Cortex of kidney (tissue), 1 donor: ENCODE measurements at places on chromosomes 11 and 22.

DNA sequence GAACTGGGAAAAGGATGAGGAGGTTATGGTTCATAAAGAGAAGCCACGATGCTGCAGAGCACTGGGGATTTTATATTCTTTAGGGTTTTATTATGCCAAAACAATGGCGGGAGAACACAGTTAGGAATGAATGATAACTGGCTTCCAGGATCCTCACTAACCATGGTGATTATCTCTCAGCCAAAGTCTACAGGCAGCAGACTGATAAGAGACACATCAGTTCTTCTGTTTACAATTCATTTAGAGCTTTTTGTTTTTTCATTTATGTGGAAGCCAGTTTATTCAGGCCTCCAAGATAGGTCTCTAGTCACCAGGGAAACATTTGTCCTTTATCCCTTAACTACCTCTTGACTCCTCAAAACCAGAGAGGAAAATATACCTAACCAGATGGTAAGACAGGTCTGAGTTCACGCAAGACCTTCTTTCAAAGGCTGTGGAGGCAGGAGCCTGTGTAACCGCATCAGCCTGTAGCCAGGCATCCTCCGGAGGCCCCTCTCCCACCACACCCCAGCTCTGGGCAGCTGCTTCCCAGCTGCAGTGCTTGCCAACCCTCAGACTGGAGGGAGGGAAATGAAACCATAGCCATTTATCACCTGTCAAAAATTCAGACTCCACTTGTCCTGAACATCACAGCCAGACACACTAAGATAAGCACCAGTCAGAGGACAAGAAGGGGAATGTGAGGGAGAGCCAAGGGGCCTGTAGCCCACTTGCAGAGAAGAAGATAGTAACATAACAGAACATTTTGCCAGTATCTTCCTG lies 57.2 kb upstream of the FAM181B start:
- no peak for DNase-seq

- DNase-seq: no peak
These were observed 28.8 kb upstream of the EXPH5 start for GRCh38 chr11:108622341-108622740.

GRCh38 chr22:49205483-49205800 lies 622.2 kb downstream of the BRD1 start:
- no peak for DNase-seq

DNA sequence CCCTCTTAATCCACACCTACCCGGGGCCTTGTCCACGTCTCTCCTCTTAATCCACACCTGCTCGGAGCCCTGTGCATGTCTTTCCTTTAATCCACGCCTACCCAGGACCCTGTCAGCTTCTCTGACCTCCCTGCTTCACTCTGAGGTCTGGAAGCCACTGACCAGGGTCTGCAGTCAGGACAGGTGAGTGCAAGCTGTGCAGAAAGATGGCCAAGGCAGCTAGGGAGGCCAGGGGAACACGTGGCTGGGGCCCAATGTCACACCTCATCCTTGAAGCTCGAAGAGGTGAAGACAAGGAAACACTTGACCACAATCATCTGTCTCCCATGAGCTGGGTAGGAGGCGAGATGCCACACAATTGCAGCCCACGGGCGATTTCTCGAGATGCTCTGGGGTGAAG lies 1516.9 kb downstream of the BRD1 start:
- DNase-seq: no peak

DNA sequence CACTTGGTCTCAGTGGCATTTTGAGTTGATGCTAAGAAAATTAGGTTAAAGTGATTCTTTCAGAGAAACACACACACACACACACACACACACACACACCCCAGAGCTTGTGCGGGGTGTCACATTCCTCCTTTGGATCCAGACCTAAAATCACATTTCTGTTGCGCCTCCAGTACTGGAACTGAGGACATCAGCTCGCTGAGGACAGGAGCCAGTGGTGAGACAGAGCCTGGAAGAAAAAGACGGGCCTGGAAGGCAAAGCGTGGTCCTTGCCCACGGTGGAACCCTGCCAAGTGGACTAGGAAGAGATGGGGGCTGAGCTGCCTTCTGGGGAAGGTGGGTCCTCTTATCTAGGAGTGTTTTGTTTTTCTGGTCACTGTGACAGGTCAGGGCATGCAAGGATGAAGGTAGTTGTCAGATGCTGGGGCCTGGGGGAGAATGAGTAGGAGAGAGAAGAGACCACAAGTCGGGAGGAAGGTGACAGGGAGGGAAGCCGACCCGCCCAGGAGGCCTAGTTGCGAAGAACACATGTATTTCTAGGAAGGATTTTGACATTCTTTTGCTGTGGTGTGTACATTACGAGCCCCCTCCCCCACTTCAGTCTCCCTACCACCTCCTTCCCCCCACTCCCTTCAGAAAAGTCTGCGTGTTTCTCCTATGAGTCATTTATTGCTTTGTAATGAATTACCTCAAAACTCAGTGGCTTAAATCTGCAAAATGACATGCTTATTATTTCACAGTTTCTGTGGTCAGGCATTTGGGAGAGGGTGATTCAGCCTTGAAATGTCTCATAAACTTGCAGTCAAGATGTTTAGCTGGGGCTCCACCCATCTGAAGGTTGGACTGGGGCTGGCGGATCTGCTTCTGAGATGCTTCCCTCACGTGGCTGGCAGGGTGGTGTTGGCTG lies 4.8 kb upstream of the ELFN2 start:
- no peak for DNase-seq

GRCh38 chr11:33383075-33383919 lies 126.1 kb downstream of the HIPK3 start:
- no peak for DNase-seq

GRCh38 chr22:26380072-26380830 lies 48.8 kb upstream of the ASPHD2 start:
- no peak for DNase-seq

DNA sequence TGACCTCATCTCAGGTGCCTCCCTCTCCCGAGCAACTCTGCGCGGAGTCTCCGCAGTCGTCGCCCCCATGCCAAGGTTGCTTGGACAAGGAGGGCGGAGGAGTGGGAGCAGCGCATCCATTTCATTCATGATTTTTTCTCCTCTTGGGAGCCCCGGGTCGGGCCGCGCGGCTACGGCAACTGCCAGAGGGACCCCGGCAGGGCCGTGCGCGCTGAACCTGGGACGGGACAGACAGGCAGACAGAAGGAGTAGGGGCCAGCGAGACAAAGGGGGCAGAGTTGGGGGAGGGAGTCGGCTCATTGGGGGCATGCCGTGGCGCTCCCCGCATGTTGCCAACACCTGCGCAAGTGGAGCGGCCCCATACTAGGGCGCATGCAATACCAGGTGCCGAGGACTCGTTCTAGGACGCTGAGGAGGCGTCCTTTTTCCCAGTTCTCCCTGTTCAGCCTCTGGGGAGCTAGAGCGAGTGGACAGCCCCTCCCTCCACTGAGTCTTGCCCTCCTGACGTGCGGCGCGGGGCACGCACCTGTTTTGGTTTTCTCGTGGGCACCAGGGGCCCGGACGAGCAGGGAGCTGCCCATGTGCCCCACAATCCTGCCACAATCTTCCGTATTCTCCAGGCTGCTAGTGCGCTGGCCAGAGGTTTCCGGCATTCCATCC lies 501 bp upstream of the PTPN5 start:
- no peak for DNase-seq

DNA sequence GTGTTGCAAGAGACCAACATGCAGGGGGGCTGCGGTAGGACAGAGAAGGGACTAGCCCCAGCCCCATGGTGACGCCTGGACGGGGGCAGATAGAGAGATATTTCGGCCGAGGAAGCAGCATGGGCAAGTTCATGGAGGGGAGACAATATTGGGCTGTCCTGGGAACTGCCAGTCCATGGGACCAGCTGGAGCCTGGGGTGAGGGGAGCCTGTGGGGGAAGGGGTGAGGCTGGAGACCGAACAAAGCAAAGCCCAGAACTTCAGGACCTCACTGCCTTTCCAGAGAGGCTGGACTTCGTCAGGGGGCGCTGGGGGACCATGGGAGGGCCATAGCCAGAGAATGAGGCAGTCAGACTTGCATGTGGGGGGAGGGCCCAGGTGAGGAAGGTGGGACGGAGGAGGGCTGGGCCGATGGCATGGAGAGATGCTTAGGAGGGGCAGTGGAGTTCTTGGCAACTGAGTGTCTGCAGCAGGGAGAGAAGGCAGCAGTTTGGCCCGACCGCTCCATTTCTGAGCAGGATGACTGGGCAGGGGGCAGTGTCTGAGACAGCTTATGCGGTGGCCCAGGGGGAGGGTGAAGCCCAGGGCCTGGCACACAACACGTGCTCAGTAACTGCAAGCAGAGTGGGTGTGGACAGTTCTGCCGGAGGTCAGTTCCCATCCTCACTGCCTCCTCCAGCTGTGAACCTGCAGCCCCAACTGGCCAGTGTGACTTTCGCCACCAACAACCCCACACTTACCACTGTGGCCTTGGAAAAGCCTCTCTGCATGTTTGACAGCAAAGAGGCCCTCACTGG lies 712 bp downstream of the UPK3A start:
- DNase-seq: no peak

DNA sequence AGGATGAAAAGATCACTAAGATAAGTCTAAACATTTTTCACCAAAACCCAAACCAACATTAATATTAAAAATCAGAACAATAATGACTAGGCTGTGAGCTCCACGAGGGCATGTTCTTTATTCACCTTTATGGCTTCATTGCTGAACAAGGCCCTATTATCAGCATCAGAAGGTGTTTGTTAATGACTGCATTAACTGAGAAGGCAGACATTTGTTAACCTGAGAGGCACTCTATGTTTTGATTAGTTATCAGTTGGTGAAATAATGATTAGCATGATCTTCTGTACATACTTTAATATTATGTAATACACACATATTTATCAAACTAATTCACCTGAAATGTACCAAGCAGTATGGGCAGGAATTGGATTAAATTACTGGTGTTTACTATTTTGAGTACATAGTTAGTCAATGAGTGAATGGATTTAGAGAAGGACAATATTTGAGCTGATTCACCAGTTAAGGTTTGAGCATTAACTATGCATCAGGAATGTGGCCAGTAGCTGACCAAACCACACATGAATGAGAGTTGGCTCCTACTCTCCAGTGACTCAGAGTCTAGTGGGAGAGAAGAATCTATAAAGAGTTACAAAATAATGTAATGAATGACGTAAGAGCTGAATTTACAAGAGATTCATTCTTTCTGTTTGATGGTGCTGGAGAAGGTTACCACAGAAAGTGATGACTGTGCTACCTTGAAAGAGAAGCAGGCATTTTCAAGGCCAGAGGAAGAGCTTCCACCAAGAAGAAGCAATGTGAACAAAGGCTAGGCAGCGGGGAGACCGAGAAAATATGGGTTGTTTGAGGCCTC lies 6.7 kb downstream of the IL18 start:
- DNase-seq: no peak

DNA sequence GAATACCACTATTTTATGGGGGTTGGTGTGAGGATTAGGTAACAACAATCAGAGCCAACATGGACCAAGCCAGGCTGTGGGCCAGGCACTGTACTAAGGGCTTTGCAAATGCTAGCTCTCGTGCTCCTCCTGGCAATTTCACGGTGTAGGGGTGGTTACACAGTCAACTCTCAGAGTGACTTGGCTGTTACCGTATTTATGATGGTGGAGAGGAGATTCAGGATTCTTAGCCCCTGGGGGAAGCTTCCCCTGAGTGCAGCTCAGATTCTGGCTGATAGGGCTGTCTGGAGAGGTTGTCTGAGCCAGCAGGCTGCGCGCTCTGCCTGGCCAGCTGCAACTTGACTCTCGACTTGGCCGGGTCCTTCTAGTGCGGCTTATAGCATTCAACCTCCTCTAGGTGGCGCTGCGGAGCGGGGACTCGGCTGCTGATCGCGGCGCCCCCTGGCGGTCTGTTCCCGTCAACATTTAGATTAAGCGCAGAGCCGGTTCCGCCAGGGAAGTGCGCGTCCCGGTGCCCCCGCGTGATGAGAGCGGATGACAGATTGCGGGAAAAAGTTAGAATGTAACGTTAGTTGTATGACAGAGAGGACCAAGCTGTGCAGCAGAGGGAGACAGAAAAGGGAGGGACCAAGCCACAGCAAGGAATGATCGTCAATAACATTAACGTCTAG lies 4.5 kb upstream of the NCF4 start:
- no peak for DNase-seq

DNA sequence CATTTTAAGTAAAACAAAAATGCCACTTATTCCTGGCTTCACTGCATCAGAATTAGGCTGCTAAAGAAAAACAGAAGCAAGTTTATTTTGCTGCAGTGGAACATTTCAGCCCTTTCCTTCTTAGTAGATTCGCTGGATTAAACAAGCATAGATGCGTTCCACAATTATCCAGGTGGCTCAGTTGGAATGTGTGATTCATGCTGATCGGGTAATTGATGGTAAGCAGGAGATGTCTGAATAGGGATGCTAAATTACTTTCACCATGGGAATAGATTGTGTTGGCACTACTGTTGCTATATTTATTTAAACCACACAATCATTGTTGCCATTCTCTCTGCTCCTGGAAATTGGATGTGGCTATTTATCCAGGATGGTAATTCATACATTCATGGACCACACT lies 440.1 kb upstream of the DDI1 start:
- no peak for DNase-seq

DNA sequence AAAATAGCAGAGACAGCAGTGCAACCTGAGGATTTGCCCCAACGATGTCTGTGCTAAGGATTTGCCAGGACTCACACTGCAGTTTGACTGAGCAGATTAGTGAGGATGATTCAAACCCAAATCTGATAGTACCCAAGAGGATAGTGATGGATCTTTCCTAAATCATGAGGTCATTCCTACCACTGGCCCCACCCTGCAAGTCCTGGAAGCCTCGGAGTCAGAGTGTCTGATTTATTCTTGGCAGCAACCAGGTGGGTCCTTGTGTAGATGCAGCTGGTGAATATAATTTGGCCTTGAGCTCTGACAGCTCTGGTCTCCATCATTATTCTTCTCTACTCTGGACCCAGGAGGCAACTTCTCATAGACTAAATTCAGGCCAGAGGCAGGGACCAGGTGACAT lies 179.3 kb upstream of the RAG2 start:
- no peak for DNase-seq

- no peak for DNase-seq
These were observed 370.2 kb downstream of the AASDHPPT start for GRCh38 chr11:106447631-106448191.

DNA sequence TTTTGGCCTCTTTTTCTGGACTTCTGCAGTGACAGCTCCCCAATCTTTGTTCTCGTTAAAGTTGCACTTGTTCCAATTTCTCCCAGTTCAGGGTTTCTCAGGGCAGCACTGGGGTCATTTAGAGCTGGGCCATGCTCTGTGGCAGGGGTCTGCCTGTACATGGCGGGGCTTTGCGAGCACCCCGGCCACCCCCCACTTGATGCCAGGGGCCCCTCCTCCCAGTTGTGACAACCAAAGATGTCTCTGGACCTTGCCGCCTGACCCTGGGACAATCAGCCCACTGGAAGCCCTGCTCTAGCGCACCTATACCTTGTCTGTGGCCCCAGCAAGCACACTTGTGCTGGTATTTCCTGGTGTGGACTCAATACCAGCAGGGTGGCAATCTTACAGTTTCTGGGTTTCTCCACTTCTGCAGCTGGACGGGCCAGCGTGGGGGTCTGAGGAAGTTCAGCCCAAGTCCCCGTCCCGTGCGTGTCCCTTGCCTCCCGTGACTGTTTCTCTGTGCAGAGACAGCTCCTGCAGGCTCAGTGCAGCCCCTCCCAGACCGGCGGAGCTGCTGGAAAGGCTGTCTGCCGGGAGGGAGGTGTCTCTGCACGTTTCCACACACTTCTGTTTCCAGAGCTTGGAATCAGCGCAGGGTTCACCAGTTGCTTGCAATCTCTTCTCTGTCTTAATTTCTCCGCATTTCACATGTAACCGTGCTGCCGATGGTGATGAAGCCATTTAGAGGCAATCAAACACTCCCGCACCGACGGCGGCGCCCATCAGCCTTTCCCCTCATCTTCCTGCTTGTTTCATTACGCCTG lies 1328.9 kb downstream of the BRD1 start:
- DNase-seq: no peak
